ENCODE measurements at places on chromosomes 6 and 20.

- no peak for DNase-seq
These were observed 55.9 kb upstream of the RNF146 start for GRCh38 chr6:127210725-127211124.

- no peak for DNase-seq
These were observed 41.7 kb upstream of the ZNF831 start for GRCh38 chr20:59121714-59122565.

- no peak for DNase-seq
These were observed 4.1 kb upstream of the GPR63 start for GRCh38 chr6:96841345-96841744.

DNA sequence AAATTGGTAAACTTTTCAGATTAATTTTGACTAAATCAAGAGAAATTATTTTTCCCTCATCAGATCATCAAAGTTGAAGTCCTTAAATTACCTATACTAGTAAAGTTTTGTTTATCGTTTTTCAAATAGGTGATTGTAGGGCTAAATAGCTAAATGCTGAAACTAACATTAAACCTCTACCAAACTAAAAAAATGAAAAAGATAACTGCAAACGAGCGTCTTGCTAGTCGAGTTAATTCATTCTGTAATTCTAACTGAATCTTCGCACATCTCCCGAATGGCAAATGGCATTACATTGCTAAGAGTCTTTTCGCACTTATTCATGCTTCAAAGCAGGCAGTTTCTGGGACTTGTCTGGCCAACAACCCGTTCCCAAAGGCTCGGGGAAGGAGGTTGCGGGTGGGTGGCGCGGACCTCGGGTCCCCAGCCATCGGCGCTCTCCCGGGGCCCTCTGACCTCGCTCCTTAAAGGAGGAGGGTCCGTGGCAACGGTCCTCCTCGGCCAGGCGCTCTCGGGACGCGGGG is 43.8 kb downstream of the POPDC3 start:
- DNase-seq = no peak

DNA sequence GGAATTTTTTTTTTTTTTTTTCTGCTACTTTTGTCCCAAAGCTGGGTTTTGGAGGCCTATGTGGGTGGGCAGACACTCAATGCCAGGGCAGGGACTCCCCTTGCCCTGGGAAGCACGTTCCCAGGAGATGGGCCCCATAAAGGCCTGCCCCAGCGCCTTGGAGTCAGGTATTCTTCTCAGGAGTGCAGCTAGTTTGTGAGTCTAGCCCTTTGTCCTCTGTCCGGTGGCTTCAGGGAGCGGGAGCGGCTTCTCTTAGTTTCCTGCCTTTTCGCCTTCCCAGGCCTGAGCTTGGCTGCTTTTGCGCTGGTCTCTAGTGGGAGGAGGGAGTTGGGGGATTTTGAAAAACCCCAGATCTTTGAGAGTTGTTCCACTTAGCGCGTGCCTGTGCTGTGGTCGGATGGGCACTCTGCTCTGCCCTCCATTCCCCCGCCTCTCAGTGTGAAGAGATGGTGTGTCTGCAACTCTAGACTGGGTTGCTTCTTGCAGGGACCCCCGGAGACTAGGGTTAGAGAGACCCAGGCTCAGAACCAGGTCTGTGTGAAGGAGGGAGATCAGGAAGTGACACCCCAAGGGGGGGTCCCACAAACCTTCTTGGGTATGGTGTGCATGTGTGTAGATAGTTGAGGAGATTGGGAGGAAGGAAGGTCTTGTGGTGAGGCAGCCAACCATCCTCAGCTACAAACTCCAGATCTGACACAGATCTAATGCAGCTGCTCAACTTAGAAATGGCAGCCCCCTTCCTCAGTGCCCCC is 1.3 kb downstream of the PLCG1 start:
- DNase-seq = no peak

DNA sequence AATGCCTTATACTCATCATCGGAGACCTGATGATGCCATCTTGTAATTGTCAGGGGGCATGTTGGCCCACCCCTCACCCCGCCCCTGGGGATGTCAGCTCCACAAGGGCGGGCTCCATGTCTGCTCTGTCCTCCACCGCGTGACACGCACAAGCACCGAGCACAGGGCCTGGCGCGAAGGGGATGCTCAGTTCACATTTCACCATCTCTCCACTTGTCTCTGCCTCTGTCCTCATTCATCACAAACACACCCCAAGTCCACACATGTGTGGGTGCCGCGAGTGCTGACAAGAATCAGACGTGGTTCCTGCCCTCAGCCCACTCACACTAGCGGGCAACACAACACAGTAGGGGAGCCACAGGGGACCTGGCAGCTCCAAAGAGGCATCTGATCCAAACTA is 151.2 kb upstream of the PTPN1 start:
- DNase-seq = no peak

GRCh38 chr6:118042855-118043254 is 135.8 kb downstream of the SLC35F1 start:
- no peak for DNase-seq

- no peak for DNase-seq
These were observed 48.0 kb downstream of the ARMC2 start for GRCh38 chr6:108896111-108896661.

DNA sequence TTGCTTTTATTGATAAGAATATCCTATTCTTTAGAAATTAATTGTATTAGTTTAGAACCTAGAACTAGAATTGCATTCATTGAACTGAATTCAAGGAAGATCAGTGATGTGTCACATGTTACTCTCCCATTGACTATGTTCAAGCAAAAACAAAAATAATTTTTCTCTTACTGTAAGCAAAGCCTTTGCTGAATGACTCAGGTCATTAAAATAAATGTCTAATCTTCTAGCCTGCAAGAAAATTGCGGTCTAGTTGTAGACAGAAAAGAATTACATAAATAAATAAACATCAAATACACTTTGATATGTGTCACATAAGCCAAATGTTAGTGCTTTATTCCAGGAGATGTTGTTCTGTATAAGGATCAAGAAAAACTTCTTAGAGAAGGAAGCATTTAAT is 387.9 kb downstream of the ADGRB3 start:
- DNase-seq = no peak

- DNase-seq = no peak
These were observed 8.7 kb downstream of the B4GALT5 start for GRCh38 chr20:49704932-49705336.

DNA sequence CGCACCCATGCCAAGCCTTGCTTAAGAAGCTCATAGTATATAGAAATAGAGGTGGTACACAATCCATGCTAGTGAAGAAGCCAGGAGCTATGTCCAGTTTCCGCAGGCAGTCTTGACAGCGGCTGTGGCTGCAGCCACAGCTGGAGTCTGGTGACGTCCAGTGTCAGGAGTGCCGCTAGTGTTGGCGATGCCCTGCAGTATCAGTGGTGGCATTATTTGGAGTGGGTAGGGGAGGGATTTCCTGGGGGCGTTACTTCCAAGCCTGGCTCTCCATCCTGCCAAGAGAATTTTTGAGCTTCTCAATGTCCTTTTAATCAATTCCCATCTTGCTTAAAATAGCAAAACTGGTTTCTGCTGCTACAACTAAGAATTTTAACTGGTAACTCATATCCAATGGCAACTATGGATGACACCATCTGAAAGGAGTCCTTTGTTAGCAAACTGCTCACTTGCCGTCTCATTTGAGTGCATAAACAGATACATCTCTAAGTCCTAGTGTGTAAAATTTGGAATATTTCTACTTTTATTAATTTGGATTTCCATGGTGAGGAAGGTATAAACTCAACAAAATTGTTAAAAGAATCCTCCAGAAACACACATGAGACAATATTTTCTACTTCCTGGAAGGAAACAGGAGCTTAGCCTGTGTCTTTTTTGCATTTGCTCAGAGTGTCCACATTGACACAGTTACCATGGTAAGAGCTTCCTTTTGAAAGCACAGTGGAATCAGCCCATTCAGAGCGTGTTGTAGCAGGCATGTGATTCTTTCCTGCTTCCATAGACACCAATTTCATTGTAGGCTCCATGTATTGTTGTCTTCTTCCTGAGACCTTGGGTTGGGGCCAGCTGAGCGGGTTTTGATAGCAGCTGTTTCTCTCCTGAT is 44.6 kb upstream of the PXDC1 start:
- no peak for DNase-seq

- no peak for DNase-seq
These were observed 12.4 kb upstream of the MYT1 start for GRCh38 chr20:64151633-64152530.

GRCh38 chr6:163513570-163514166 is 99.2 kb downstream of the QKI start:
- DNase-seq = no peak

GRCh38 chr20:62740286-62741141 is 31.9 kb downstream of the NTSR1 start:
- peak; percentile 58 for DNase-seq

- DNase-seq = no peak
These were observed 1.0 kb downstream of the FILIP1 start for GRCh38 chr6:75492386-75493153.

- DNase-seq = no peak
These were observed 193.2 kb downstream of the TAF4 start for GRCh38 chr20:61872371-61872900.

- DNase-seq = no peak
These were observed 39.3 kb downstream of the DTNBP1 start for GRCh38 chr6:15623276-15624116.

DNA sequence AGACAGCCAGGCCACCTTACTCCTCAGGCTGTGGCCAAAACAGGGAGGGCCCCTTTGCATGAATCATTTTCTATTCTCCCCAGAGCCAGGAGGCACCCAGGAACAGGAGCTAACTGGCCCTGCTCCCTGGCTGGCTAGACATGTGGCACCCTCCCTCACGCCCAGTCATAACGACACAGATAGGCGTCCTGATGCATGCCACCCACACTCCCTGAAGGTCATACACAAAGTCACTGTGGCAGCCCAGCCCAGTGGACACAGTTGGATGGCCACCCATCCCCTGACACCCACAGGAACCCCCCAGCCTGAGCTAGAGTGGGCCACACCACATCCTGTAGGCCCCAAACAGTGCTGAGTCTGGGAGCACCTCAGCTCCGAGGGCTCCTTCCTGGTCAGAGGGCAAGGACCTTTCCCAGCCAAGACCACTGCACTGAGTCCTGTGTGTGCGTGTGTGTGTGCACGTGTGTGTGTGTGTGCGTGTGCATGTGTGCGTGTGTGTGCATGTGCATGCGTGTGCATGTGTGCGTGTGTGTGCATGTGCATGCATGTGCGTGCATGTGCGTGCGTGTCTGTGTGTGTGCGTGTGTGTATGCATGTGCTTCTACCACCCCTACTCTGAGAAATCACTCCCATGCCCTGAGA is 21.6 kb downstream of the TFEB start:
- DNase-seq = no peak

- no peak for DNase-seq
These were observed 68.9 kb downstream of the CYP39A1 start for GRCh38 chr6:46583721-46584120.

DNA sequence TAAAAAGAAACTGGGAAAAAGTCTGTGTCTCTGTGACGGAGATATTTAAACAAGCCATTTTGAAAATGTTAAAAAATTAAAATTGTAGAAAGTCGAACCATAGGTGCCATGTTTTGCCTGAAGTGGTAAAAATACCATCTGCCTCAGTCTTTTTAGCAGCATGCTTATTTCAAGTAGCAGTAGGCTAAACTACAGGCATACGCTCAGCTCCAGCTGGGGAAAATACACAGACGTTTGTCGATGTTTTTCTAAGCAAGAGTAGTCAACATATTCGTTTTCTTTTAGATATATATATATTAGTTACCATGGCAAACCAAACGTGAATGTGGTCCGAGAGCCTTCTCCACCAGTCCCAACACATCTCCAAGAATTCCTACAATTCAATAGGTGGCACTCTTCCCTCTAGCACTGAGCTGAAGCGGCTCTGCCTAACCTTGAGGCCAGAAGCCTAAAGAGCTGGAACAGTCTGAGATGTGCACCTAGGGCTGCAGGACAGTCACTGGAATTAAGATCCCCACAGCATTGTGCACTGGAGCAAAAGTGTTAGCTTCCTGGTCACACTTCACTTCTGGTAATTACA is 70.2 kb upstream of the BEND3 start:
- no peak for DNase-seq

- DNase-seq = no peak
These were observed 52.9 kb upstream of the DEFB112 start for GRCh38 chr6:50102676-50103075.

DNA sequence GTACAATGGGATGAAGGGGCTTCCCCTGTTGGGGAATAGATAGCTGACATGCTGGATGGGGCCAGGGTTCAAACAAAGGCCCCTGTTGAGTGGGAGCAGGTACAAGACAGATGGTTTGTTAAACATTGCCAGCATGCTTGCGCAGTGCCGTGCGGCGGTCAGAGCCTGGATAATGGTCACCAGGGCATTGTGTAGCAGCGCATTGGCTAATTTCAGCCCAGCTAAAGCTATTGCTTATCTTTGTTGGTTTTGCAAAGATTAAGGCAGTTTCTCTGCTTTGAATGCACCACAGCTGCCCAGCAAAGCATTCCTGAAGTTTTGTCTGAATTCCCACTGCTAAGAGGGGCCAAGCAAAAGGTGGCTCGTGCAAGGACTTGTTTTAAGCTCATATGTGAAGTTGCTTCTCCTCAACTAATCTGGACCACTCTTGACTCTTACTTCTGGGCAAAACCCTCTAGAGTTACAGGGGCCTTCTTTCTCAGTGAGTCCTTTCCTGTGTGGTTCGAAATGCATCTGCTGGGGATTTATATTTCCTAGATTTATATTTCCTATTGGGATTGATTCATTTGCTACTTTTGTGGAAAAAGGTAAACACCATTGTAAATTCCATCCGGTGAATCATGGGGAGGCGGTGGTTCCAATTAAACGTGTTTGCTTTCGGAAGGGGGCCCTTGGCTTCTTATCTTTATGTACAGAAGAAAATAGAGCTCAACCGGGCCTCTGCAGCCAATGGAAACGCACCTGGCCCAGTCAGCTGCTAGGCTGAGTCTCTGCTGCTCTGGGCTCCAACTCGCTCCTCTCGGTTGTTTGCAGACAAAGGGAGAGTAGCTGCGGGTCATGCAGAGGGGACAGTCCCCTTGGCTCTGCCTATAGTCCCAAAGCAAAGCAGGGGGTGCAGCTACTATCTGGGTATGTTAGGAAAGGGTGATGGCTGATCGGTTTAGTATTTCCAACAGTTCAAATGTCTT is 72.1 kb downstream of the FOXA2 start:
- no peak for DNase-seq

DNA sequence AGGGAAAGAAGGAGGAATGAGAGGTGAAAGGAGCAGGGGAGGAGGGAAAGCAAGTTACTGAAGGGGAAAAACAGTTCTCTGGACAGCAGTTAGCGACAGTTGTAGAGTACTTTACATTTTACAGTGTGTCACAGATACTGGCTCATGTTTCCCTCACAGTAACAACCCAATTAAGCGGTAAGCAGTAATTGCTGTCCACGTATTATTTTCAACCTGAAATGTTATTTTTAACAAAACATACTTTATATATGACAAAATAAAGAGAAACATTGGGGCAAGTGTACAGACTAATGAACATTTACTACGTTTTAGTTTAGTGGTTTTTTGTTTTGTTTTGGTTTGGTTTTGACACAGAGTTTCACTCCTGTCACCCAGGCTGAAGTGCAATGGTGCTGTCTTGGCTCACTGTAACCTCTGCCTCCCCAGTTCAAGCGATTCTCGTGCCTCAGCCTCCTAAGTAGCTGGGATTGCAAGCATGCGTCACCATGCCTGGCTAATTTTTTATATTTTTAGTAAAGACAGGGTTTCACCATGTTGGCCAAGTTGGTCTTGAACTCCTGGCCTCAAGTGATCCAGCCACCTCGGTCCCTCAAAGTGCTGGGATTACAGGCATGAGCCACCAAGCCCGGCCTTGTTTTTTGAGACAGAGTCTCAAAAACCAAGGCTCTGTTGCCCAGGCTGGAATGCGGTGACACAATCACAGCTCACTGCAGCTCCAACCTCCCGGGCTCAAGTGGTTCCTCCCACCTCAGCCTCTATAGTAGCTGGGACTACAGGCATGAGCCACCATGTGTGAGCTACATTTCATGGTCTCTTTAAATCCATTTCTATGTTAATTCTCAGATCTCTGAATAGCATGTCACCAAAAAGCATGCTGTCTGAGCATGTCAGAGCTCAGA is 22.6 kb upstream of the BTN3A2 start:
- DNase-seq = no peak
